ENCODE measurements at places on chromosomes 12 and 14.

- no peak for DNase-seq
Observed at GRCh38 chr12:102730996-102731395, 186.0 kb downstream of the PAH start.

DNA sequence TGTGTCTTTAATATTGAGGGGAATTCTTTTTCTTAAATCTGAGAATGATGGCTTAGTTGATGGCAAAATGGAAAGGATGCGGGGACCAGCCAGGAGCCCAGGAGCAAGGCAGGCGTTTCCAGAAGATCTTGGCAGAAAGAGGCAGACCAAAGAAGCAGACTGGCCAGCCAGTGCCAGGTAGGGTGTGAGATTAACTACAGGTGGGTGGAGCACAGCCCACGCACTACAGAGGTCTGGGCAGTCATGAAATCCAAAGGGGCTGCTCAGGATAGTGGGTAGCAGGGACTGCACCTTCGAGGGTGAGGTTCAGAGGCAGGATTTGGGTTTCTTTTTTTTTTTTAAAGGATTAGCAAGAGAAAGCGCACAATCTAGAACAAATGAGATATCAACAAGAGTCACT is 17.7 kb upstream of the PCNX1 start:
- no peak for DNase-seq

DNA sequence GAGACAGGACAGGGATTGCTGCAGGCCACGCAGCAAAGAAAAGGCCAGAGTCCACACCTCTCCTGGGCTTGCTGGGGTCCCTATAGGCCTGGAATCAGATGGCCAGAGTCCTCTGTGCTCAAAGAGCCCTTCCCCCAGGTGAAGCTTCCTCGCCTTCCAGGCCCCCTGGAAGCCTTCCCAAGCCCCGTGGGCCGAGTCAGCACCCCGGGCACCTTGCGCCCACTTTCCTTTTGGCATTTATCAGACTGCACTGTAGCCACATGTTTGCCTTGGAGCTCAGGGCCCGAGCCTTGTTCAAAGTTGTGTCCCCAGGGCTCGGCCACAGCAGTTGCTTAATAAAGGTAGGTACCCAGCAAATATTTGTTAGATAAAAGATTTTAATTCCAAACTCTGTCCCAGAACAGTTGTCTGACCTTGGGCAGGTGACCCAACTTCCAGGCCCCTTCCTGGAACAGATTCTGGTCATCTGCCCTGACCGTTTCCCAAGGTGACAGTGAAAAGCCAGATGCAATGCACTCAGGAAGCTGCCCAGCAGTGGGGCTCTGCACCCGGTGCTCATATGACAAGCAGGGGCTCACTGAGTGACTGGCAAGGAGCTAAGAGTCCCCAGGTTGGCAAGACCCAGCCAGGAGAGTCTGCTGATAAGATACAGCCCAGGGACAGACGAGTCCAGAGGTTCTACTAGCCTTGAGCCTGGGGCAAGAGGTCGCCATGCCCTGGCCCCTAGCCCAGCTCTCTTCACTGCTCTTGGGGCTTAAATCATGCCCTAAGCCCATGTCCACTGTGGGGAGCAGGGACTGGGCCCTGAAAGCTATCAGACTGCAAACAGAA is 81.2 kb downstream of the PITPNM2 start:
- no peak for DNase-seq

- no peak for DNase-seq
Observed at GRCh38 chr12:120472521-120472920, 3.0 kb upstream of the SRSF9 start.

DNA sequence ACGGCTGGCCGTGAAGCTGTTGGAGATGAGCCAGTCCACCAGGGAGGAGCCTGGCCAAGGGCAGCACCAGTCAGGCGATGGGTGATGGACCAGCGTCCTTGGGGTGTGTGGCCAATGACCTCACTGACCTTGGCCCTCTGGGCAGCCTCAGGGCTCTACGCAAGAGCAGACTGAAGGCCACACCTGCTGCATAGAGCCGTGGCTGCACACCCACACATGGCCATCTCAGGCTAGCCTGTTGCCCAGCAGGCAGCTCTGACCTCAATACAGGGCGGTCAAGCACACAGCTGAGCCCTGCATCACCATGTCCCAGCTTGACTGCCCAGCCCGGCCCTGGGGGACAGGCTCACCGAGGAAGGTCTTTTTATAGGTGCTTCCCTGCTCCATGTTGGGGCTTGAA is 19.2 kb downstream of the PLEK2 start:
- no peak for DNase-seq

DNA sequence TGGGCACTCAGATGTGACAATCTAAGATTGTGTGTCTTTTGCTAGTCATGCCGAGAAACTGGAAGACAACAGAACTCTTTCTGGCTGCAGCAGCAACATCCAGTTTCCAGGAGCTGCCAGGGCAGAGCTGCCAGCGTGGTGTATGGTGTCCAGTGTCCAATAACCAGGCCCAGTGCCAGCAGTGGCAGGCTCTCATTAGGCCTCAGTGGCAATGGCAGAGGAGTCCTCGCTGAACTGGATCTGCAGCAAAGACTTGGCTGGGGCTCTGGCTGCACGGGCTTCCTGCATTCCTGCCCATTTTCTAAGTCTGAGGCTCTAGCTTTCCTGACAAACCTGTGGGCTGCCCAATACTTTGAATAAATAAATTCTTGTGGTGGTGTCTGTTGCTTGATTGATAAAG is 26.2 kb upstream of the PPM1A start:
- no peak for DNase-seq

DNA sequence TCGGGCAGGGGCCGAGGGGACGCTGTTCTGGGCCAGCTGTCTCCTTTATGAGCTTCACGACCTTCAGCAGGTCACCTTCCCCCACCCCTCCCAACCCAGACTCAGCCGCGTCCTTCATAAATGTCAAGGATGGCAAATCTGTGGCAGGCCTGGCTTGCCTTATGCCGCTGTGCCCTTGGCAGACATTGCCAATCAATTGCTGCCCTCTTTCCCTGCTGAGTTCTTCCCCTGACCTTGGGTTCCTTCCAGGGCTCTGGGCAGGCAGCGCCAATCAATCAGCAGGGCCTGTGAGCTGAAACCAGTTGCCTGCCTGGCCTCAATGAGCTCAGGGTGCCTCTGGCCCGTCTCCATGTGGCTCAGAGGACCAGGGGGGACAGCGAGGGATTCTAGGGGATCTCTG is 7.7 kb downstream of the FAM222A start:
- no peak for DNase-seq

- no peak for DNase-seq
Observed at GRCh38 chr12:89355243-89356068, 3.2 kb upstream of the DUSP6 start.

GRCh38 chr12:46562625-46563225 is 190.2 kb upstream of the SLC38A2 start:
- no peak for DNase-seq

GRCh38 chr12:96368233-96368632 is 32.0 kb downstream of the CDK17 start:
- no peak for DNase-seq

DNA sequence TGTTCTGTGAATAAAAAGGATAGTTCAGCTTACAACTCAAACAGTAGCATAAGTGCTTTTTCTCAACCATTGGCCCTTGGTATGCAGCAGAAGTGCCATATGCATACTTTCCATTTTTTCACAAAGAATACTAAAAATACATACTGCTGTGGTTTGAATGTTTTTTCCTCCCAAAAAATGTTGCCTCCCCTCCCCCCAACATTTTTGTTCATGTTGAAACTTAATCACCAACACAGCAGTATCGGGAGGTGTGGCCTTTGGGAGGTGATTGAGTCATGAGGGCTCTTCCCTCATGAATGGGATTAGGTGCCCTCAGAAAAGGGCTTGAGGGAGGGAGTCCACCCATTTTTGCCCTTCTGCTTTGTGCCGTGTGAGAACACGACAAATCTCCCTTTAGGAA is 198.6 kb downstream of the ESR2 start:
- no peak for DNase-seq

GRCh38 chr14:69676723-69677122 is 65.3 kb downstream of the SUSD6 start:
- no peak for DNase-seq

- DNase-seq = no peak
Observed at GRCh38 chr12:27924350-27925135, 48.0 kb downstream of the PTHLH start.

All from stimulated activated CD8-positive, alpha-beta memory T cell treated with anti-CD3 and anti-CD28 coated beads, Interleukin-7, amount 100 ng/mL, for 4 hours (primary cell).